ENCODE measurements at places on chromosomes 6 and 20. TPM values are rescaled to one million over a fixed set of nuclear protein-coding genes. Genes with fewer than 3 reads are reported as not detected.

DNA sequence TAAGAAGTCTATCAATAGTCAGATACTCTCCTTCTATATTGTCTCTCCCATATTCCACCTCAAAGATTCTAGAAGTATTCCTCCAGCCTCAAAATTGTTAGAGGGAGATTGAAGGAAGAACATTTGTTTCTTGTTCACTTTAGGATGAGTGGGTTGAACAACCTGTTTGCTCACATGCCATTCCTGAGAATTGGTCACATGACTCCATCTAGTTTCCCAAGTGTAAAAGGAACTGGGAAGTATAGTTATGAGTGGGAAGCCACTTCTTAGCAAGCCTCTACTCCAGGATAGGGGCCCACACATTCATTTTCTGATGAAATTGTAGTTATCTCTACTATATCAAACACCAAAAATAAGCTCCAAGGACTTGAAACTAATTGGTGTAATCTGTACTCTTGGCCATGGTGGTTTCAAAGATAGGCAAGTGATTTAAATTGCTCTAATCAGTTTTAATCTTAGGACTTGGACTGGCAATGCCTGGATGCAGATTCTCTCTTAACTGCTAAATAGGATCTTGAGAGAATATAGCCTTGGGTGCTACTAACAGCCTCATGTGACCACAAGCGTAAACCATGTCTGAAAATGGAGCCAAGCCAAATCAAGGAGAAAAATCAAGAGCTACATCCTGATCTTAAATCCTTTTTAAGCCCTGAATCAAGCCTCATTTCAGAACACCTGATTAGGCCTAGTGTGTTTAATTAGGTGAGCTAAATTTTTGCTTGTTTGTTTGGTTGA lies 758.7 kb upstream of the MAN1A1 start:
- H3K36me3 ChIP-seq, result no peaks in the 10 kb centered on the region
- no peaks in the 10 kb centered on the region for H3K4me1 ChIP-seq
- H3K4me3 ChIP-seq, result no peak overlapping the region
- H3K27ac ChIP-seq, result no peak overlapping the region
- H3K27me3 ChIP-seq, result no peaks in the 10 kb centered on the region

Gene MAN1A1
- 1.3 TPM for total RNA-seq

GRCh38 chr6:92710048-92710447 lies 709.3 kb downstream of the EPHA7 start:
- no peak overlapping the region for H3K27ac ChIP-seq
- H3K36me3 ChIP-seq, result no peaks in the 10 kb centered on the region
- no peak overlapping the region for H3K4me3 ChIP-seq
- H3K4me1 ChIP-seq, result no peaks in the 10 kb centered on the region
- no peaks in the 10 kb centered on the region for H3K27me3 ChIP-seq
- DNase-seq, result no peak

Gene ADGRF1
- total RNA-seq, result not detected

GRCh38 chr20:21702553-21703470 lies 2.7 kb upstream of the PAX1 start:
- no peak overlapping the region for H3K4me3 ChIP-seq
- peaks cover 11% of the 10 kb centered on the region for H3K27me3 ChIP-seq
- no peaks in the 10 kb centered on the region for H3K36me3 ChIP-seq
- H3K4me1 ChIP-seq, result no peaks in the 10 kb centered on the region
